ENCODE measurements at places on chromosomes 5 and 9.

- no peak for DNase-seq
Observed at GRCh38 chr9:13726746-13727145, 447.3 kb upstream of the MPDZ start.

GRCh38 chr9:134847752-134848432 lies 32.7 kb upstream of the FCN2 start:
- DNase-seq, result no peak

DNA sequence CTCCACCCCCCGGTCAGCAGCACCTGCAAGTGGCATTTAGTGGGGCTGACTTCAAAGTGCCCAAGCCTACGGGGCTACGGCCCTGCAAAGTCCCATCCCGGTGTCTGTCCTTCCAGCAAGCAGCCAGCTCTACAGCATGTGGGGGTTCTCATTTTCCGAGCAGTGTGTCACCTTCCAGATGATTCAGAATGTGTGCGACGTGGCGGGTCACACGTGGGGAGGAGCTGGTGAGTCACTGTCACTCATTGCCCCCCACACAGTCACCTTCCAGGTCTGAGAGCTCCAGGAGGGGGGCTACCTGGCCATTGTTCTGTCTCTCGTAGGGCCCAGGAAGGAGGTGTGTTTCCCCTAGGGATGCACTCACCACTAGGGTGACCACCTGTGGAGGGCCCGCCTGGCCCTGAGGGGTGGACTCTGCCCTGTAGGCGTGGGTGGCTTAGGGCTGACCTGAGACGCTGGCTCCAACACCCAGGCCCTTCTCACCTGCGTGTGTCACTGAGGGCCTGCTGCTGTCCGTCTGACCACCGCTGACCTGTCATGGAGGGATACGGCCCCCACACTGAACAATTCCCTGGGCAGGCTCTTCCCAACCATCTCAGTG lies 70.2 kb downstream of the SEMA4D start:
- no peak for DNase-seq

DNA sequence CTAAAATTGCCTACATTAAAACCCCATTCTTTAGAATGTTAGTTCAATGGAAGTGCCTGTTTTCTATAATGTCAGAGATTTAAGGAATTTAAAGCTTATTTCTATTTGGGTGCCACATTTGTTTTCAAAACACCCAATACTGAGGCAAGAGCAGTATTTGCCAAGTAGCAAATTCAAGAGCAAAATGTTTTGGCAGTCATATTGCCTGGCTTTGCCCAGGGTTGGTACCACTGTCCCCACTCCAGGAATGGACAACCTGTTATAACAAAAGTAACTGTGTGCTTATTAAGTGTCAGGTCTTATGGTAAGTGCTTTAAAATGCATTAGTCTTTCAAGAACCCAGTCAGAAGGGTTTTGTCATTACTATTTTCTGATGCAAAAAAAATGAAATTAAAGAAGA lies 19.3 kb downstream of the ITGA1 start:
- DNase-seq, result no peak

- no peak for DNase-seq
Observed at GRCh38 chr9:68869022-68869421, 144.9 kb downstream of the PRKACG start.

- DNase-seq, result no peak
Observed at GRCh38 chr9:33437898-33438297, 9.5 kb downstream of the AQP3 start.

DNA sequence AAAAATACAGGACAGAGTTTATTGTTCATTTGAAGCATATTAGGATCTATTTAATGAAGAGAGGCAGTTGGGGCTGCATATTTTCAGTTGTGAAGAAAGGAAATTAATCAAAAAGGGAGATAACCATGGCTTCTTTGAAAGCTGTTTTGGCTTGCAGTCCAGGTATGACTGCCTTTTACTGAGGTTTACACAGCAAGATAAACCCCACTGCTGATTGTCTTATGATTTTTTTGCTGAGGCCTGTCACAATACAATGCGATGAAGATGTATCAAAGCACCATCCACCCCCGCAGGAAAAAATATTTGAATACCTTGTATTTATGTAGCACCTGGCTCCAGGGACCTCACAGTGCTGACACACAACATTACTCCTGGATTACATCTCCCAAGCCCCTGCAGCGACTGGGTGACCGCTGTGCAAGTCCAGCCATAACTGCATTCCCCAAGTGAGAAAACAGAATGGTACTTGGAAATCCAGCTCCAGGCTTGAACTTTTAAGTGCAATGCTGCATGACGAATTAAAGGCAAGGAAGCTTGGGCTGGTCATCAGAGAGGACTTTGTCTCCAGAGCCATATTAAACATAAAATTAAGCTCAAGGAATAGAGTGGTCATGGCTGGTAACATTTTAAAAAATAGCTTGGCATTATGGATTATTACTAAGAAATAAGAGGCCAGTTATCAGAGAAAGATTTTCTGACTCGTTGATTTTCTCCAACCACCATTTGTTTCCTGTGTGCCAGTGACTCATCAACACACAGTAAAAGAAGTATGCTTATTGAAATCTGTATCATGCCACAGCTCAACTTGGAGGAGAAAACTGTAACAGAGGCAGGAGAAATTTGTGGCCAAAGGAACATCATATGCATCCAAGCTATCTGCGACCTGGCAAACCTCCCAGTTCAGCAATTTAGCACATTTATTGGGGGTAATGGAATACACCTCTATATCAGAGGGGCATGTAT lies 374.2 kb downstream of the MAN2A1 start:
- DNase-seq, result no peak

DNA sequence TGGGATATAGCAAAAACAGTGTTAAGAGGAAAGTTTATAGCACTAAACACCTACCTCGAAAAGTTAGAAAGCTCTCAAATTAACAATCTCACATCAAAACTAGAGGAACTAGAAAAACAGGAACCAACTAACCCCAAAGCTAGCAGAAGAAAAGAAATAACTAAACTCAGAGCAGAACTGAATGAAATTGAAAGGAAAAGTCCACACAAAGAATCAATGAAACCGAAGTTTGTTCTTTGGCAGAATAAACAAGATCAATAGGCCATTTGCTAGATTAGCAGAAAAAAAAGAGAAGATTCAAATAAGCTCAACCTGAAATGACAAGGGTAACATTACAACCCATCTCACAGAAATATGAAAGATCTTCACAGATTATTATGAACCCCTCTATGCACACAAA lies 234.8 kb upstream of the ISL1 start:
- DNase-seq, result no peak

- DNase-seq, result no peak
Observed at GRCh38 chr5:181246276-181247049, 2.8 kb upstream of the RACK1 start.

GRCh38 chr9:12065050-12065449 lies 628.1 kb upstream of the TYRP1 start:
- DNase-seq, result no peak

GRCh38 chr5:170628691-170629565 lies 125.1 kb downstream of the KCNIP1 start:
- DNase-seq, result peak; percentile 4

- peak; percentile 54 for DNase-seq
Observed at GRCh38 chr9:130936285-130937117, 2.5 kb downstream of the FIBCD1 start.

DNA sequence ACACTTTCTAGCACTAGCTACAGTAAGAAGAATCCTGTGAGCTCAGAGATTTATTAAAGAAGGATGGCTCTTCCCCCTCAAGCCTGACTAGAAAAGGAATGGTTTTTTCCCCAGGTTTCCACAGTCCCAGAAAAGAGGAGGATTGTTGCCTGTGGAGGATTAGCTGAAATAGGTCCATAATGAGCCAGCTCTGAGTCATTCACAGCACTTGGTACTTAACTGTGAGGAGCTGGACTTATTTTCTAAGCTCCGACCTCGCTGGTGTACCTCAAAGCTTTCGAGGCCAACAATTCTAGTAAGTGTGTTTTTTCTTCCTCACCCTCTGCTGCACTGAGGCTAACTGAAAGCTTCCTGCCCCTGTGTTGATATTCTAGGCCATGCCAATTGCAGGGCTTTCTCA lies 222.5 kb upstream of the IL12B start:
- DNase-seq, result no peak

DNA sequence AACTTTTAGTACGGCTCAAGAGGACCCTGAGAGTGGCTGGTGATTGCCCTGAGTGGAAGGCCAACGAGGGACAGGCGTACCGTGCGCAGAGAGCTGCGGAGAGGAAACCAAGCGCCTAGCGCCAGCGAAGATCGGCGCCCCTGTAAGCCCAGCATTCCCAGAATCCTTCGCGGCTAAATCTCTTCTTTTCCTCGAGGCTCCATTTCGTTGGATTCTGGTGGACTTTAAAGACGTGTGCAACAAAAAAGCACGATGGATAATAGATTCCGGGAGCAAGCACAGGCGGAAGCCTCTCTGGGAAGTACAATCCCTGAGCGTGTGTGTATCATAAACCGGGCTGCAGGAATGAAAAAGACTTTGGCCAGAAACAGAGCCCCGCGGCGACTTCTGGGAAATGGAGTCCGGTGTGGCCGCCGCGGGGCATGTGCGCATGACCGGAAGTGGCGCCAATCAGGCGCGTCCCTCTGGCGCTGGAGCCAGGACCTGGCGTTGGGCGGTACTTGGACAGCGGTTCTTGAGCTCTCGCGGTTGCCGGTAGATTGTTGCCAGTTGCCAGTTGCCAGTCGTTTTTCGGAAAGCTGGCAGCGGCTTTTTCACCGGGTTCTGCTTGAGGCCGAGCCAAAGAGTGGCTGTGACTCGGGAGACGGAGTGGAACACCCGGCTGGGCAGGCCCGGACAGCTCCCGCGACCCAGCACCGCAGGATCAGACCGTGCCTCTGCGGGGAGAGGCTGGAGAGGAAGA lies at the start of gene ZNF79:
ZNF79 (plus strand) TSS at position 449 of the 742 bp plus-strand sequence. CDS start 406 bp downstream, outside the sequence.
- DNase-seq, result peak; percentile 81

- no peak for DNase-seq
Observed at GRCh38 chr9:78775211-78775610, 478.3 kb downstream of the PSAT1 start.

DNA sequence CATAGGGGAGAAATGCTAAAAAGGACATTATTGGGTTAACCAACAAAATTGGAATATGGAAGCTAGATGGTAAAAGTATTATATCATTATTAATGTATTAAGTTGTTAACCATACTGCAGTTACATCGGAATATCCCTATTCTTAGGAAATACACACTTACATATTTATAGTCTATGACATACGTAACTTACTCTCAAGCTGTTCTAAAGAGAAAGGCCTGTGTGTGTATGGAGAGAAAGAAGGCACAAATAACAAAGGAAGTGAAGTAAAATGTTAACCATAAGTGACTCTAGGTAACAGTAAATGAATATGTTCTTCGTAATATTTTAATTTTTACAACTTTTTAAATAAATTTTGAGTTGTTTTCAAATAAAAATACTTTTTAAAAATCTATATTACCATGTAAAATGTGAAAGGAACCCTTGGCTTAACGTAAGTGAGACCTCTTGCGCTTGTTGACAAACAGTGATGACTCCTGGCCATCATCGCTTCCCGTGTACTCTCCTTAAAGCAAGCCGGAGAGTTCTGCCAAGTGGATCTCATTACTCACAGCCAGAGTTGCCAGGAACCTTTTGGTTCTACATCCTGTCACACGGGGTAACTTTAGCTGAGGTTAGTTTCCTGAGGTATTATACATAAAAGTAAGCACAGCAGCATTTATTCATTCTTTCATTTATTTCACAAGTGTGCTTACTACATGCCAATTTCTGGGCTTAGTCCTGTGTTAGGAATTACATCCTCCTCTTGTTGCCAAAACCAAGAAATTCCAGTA lies 165.4 kb downstream of the EPB41L4A start:
- no peak for DNase-seq

DNA sequence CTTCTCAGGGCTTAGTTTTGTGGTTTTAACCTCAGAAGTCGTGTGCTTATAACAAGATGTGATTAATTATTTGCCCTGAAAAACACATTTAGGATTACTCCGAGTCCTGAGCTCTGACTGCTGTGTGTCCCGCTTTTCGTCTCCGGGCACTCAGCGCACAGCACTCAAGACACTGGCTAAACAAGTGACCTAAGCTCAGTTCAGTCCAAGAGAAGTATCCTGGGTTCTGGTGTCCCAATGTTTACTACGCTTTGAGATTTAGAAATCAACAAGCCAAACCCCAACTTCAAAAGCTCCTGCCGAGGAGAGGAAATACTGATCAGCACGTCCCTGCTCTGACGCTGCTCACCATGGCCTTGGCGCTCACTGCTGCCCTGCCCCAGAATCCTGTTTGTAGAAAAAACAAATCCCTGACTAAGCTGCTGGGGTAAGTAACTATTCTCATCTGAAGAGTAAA lies 53.2 kb downstream of the IPPK start:
- DNase-seq, result no peak

GRCh38 chr9:81787747-81788632 lies 98.6 kb upstream of the TLE1 start:
- no peak for DNase-seq

DNA sequence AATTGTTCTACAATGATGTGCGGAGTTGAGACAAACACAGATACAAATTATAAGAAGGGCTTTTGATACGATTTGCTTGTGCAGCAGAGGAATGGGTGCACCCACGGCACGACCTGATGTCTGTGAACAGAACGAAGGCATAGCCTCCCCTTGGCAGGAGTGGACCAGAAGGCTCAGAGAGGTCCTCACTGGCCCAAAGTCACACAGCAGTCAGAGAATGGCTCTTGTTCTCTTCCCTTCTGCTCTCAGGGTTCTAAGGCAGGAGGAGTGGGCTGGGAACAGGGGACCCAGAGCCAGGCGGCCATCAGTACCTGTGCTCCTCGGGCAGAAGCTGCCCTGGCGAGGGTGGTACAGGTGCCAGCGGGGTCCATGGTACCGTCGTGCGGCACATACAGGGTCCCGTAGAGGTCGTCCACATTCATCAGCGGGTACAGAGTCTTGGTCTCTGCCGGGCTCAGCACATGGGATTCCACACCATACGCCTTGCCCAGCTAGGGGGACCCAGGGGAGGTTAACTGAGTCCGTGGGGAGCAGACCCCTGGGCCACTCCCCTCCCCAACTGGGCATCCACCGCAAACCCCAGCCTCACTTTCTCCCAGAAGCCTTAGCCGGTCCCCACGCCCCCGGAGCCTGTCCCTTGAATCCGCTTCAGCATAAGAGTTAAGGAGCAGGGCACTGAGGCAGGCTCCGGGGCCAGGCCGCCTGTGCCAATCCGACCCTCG lies 7.0 kb downstream of the SARDH start:
- no peak for DNase-seq

DNA sequence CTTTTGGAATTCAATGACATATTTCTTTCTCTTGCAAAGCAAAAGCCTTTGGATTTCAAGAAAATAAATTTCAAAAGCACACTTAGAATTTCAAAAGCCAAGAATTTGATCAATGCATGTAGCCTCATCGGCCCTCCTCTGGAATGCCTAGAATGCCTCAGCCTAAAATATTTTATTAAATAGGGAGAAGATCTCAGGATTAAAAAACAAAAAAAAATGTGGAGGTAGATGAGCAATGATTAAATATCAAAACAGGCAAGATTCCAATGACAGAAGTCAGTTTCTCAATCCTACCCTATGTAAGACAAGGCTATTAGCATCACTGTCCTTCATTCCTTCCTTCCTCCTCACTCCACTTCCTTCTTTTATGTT lies 169.0 kb downstream of the CDH6 start:
- no peak for DNase-seq

GRCh38 chr5:143757116-143757515 lies 54.8 kb upstream of the HMHB1 start:
- no peak for DNase-seq

- DNase-seq, result peak; percentile 50
Observed at GRCh38 chr9:77457916-77458592, 190.1 kb downstream of the GNA14 start.
